ENCODE measurements at places on chromosomes 7 and 10. TPM values are rescaled to one million over a fixed set of nuclear protein-coding genes. Genes with fewer than 3 reads are reported as not detected.

GRCh38 chr7:108181073-108181985, 51.2 kb upstream of the LAMB4 start:
- H3K27ac ChIP-seq: no peak overlapping the region
- DNase-seq: no peak
- no peaks in the 10 kb centered on the region for H3K36me3 ChIP-seq
- H3K4me3 ChIP-seq: no peak overlapping the region
- H3K4me1 ChIP-seq: no peaks in the 10 kb centered on the region
- no peaks in the 10 kb centered on the region for H3K27me3 ChIP-seq

- no peaks in the 10 kb centered on the region for H3K36me3 ChIP-seq
- H3K27ac ChIP-seq: no peak overlapping the region
- no peak for DNase-seq
- no peak overlapping the region for H3K4me3 ChIP-seq
- H3K27me3 ChIP-seq: no peaks in the 10 kb centered on the region
- H3K4me1 ChIP-seq: no peaks in the 10 kb centered on the region
Measured at GRCh38 chr10:131618587-131619267, 282.1 kb upstream of the PPP2R2D start.

DNA sequence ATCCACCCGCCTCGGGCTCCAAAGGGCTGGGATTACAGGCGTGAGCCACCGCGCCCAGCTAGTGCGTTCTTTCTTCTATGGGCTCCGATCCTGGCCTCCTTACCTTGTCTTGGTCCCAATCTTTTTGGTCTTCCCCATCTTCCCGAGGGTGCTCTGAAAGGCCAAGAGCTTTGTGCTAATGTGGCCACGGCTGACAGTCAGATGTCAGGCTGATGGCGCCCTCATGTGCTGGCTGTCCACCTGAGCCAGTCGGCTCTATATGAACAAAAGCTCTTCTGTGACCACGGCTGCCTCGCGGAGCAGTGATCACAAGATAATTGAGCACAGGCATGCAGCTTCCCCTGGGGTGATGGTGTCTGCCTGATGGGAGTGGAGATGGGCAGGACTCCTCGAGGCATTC, 11.0 kb upstream of the AHCYL2 start:
- H3K27me3 ChIP-seq: no peaks in the 10 kb centered on the region
- no peak overlapping the region for H3K4me3 ChIP-seq
- H3K27ac ChIP-seq: no peak overlapping the region
- no peak for DNase-seq
- H3K4me1 ChIP-seq: no peaks in the 10 kb centered on the region

Gene ALOX5
- 62.5 TPM for total RNA-seq

Gene NRP1
- 111 TPM for total RNA-seq

Gene EN2
- not detected for total RNA-seq

Gene ELMO1
- 86.9 TPM for total RNA-seq

Gene CYP2C8
- total RNA-seq: 0.26 TPM
